Fibroblast of skin of back (primary cell): ENCODE measurements at places on chromosomes 3 and 15.

GRCh38 chr15:83014205-83014653 lies 2.8 kb upstream of the C15orf40 start:
- no peak for DNase-seq

- DNase-seq: no peak
Measured at GRCh38 chr3:141699897-141700296, 38.2 kb upstream of the RNF7 start.

DNA sequence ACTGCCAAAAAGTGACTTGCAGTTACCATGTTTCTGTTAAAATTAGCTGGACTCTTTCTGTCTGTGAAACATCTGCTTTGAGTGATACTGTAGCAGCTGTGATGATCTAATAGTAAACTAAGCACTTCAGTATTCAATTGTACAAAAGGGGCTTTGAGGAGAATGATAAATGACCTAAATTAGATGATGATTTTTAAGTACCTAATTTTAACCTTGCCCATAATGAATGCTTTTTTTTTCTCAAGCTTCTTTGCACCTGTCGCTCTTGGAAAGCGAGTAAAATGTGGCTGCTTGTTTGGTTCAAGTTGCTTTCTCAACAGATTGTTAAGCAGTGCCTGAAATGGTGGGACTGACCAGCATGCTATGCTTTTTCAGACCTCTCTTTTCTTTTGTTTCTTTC lies 752.3 kb downstream of the EPHA3 start:
- no peak for DNase-seq

GRCh38 chr3:81888914-81889557 lies 127.6 kb upstream of the GBE1 start:
- no peak for DNase-seq

- no peak for DNase-seq
Measured at GRCh38 chr3:110887176-110887575, 184.4 kb upstream of the NECTIN3 start.

GRCh38 chr15:101091080-101092017 lies 160.5 kb downstream of the CHSY1 start:
- DNase-seq: peak; percentile 62
